ENCODE measurements at places on chromosomes 16 and 17. TPM values are rescaled to one million over a fixed set of nuclear protein-coding genes. Genes with fewer than 3 reads are reported as not detected.
A peak's percentile ranks its signal among the peaks of the same experiment; 100 is the strongest.

Gene HGS
- 88.6 TPM for polyA plus RNA-seq

Gene DLG4
- 22.5 TPM for polyA plus RNA-seq

DNA sequence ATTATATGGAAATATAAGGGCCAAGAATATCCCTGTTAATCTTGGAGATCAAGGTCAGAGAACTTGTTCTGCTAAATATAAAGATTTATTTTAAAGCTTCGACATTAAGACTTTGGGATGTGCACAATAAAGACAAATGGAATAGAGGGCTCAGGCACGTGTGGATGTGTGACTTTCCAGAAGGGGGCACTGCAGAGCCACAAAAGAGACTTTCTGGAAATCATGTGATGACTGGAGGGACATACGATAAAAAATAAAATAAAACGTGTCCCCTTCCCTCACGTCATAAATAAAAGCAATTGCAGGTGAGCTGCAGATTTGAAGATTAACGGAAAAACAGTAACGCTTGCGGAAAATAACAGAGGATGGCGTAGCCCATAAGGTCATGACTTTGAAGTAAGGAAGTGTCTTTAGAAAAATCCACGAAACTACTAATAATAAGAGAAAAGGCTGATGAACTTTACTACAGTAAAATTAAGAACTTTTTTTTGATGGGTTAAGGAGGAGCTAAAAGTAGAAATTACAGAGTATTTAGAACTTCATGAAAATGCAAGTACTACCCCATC lies 9.4 kb upstream of the ENGASE start:
- no peak for DNase-seq

- no peak for DNase-seq
These were observed at the start of the genes ARSG and SLC16A6 for GRCh38 chr17:68290955-68291835. ARSG (plus strand) TSS chr17:68291495; CDS start chr17:68307494, 15,999 bp downstream. SLC16A6 (minus strand) TSS chr17:68291127; CDS start chr17:68278320, 12,807 bp downstream.

Gene HELZ
- polyA plus RNA-seq = 31.0 TPM

DNA sequence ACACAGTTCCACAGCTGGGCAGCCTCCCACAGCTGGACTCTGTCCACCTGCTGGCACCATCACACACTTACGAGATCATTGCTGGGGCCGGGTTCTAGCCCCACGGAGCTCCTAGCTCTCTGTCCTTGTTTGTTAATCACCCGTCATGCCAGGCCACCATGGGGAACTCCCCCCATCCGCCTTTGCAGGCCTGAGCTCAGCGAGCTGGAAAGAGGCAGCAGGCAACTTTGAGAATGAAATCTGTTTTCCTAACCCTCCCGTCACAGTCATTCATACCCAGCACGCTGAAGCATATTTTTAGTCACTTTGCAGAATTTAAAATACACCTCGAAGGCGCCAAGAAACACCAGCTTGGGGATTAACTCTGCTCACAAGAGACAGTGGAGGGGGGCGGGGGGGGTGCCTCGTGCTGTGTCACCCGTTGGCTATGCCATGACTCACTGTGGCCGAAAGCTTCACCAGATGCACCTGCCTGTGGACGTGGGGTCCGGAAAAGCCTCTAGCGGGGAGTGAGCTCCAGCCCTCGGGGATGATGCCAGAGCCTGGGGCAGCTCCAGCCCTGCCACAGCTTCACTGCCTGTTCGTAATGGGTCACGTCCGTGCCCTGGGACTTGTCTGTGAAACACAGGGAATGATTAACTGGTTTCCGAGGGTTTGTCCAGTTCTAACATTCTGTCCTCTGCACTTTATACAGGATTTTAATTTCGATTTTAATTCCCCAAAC lies 1.4 kb upstream of the SPNS2 start:
- no peak for DNase-seq

Gene HSD11B2
- polyA plus RNA-seq = 44.4 TPM

GRCh38 chr16:53773150-53773846 lies 69.3 kb downstream of the FTO start:
- peak; percentile 62 for DNase-seq

DNA sequence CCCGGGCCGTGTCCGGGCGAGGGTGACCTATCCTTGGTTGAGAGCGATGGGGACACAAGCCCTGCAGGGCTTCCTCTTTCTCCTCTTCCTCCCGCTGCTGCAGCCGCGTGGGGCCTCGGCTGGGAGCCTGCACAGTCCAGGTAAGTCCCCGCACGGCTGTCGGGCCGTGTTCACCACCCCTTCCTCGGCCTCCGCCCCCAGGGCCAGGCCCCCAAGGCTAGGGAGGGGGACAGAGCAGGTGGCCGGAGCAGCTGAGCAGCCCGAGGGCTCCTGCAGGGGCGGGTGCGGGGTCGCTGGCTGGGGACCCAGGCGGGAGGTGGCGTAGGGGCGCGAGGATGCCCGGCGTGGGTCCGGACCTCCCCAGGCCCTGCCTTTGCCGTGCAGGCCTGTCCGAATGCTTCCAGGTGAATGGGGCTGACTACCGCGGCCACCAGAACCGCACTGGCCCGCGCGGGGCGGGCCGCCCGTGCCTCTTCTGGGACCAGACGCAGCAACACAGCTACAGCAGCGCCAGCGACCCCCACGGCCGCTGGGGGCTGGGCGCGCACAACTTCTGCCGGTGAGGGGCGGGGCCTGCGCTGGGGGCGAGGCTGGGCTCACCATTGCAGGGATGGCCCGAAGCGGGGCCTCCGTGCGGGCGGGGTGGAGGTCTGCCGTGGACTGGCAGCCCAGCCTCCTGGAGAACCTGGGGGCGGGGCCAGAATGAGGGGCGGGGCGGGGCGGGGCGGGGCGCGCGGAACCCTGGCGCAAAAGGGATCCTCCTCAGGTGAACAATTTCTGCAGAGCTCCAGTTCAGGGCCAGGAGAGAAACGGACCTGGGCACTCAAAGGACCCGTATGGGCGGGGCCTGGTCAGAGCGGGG lies 631 bp downstream of the KREMEN2 start:
- no peak for DNase-seq

Data from right renal cortex interstitium (tissue), 3 donors.